ENCODE measurements at places on chromosomes 7 and 10.
A peak's percentile ranks its signal among the peaks of the same experiment; 100 is the strongest.

GRCh38 chr7:102321351-102322201, 34.7 kb downstream of the SPDYE6 start:
- no peak for ATAC-seq

DNA sequence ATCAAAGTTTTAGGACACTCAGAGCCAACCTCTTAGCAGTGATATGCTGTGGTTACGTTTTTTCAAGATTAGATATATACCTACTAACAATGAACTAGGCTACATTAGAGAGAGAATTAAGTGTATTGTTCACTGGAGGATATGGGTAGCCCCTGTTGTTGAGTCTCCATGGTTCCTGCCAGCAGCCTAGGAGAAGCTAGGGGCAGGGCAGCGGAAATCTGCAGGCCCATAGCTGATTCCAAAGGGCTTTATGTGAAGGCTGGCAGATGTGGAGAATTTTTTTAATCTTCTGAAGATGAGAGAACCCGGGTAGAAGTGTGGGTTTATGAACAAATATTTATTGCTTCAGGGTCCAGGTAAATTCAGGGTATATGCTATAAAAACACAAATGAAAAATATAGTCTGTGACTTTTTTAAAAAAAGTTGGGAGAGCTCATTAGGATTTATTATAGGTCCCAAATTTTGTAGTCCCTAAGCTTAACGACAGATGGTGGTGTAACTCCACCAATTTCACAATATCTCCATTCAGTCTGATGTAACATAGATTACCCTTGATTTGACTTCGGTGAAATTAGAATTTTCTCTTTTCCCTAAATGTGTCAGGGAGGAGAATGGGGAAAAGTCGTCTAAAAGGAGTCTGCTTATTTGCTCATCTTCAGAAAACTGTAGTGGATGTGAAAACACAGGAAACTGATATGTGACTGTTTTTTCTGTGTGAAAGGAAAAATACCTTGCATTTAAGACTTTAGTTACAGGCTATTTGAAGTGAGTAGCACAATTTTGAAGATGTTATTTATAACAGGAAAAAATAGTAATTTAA, 163.0 kb upstream of the PPP1R3A start:
- peak; percentile 43 for ATAC-seq

DNA sequence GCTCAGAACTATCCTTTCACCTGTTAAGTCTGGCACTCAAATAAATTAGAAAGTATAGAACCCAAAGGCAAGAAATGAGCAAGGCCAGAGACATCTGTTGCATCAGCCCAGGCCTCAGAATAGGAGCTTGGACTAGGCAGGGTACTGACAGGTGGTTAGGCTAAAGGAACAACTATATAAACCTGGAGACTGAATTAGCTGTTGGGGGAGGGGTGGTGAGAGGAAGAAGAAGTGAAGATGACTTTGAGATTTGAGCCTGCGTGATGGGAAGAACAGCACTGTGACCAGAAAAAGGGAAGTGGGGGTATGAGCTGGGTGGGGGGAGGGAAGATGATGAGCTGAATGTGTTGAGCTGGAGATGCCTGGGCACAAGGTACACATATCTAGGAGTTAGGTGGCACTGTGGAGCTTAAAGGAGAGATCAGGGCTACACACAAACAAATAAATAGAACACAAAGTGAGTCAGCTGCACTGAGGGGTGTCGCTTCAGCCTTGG, 244.7 kb downstream of the PTEN start:
- no peak for ATAC-seq

DNA sequence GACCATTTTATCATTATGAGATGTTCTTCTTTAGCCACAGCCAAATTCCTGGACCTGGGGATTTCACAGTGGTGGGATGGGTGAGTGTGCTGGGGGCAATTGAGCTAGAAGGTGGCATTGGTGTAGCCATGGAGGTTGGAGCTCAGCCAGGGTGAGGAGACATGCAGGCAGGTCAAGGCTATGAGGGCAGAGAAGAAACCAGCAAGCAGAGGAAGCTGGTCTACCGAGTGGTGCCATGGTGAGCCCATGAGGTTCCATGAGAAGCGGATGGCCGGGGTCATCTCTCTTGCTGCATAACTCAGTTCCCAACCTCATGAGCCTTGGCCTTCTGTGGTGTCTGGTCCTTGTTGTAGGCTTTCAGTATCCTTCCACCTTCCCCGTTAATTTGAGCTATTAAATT, 91.4 kb downstream of the CARD11 start:
- ATAC-seq, result no peak

DNA sequence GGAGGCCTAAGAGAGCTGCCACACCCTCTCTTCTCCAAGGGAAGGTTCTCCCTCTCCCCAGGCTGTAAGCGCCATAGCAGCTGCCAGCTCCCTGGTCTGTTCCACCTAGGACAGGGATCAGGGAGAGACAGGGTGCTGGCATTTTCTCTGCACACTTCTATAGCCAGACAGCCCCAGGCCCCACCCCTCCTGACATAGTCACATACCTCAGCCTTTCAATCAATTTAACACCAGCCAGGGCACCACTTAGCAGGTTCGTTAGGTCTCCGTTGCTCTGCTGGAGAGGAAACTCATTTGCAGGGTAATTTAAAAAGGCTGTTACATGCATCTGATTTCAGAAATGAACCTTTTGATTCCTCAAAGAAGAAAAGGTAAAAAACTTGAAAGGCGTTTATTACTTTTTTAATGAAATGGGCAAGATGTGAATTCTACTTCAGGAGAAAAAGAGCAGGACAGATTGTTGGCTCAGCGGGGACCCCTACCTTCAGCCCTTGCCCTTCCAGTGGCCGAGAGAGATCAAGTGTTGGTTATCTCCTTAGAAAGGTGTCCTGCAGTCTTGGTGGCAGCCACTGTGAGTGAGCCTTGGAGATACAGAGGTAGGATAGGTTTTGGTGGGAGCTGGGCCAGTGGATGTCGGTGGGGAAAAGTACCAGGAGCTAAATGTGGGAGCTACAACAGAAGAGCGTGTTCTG, 180.5 kb upstream of the GALNT17 start:
- ATAC-seq, result no peak

GRCh38 chr7:84247591-84247990, 53.0 kb upstream of the SEMA3A start:
- ATAC-seq, result peak; percentile 65

DNA sequence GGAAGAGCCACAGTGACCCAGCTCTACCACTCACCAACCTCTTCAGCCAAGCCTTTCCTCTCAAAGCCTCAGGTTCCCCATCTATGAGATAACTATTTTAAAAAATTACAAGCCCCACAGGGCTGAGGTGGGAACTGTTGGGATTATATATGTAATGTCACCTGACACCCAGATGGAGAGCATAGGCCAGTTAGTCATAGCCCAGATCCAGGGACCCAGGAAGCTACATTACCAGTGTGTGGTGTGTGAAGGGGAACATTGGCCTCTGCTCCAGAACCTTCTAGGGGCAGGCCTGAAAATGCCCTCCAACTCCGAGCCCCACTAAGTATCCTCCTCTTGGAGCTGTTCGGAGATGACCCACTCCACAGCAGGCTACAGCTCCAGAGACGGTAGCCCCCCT, 162.4 kb downstream of the NRF1 start:
- no peak for ATAC-seq

DNA sequence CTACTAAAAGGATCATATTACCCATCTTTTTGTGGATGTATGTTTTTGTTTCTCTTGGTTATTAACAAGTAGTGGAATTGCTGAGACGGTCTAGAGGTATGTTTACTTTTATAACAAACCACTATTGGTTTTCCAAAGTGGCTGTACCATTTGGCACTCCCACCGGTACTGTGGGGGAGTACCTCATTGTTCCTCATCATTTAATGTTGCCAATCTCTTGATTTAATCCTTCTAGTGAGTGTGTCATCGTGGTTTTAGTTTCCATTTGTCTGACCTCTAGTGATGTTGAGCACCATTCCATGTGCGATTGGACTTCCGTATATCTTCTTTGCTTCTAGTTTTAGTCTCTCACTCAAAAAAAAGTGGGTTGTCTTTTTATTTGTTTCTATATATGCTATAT, 50.4 kb downstream of the RBM33 start:
- no peak for ATAC-seq

All from SK-N-SH treated with all-trans-retinoic acid at 6 μM for 48 hours (cell line).